ENCODE measurements at places on chromosomes 3 and 15.

DNA sequence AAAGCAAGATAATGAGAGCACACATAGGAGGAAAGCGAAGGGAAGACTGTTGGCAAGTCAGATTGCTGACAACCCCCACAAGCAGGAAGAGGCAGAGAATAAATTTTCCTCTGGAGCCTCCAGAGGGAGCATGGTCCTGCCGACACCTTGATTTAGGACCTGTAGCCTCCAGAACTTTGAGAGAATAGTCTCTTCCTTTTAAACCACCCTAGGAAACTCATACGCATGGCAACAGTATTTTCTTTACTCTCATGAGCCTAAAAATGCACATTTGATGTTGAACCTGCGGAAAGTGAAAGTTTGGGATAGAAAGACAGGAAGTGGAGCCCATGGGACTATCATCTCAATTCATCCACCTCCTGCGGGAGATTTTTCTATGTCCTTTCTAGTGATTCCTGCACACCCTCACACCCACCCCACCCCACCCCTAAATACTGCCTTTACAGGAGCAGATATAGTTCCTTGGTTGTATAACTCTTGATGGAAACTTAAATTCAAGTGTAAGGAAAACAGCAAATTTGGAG, 116.7 kb upstream of the LPP start:
- no peak for DNase-seq

- DNase-seq, result no peak
Measured at GRCh38 chr3:178381555-178381954, 154.7 kb upstream of the KCNMB2 start.

DNA sequence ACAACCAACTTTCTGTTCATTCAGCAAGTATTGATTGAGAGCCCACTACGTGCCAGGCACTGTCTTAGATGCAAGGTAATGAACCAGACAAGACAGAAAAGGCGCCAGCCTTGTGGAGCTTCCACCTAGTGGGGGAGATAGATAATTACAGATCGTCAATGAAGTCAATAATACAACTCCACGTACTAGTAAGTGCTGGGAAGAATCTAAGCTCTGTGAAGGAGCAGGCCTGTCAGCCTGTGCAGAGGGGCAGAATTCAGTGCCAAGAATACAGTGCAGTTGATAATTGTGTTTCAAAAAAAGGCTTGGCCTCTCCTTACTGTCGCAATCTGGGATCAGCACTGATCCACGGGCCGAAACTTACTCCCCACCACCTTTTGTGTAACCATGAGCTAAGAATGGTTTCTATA, 186.3 kb downstream of the FEZF2 start:
- no peak for DNase-seq

GRCh38 chr3:23294770-23295387, 91.8 kb downstream of the UBE2E2 start:
- no peak for DNase-seq

DNA sequence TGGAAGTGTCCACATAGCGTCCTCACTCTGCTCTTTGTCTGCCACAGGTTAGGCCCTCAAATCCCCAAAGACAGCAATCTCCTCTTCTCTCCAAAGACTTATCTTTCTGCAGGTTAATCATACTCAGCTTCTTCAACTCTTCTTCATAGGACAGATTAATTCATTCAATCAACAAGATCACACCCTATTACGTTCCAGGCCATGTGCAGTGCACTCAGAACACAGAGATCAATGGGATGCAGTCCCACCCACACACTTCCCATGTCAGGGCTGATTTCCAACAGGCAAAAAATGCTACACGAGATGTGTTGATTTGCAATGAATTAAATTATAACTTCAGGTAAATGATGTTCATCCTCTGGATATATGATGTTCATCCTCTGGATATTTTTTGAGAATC, 33.5 kb upstream of the ZNF639 start:
- no peak for DNase-seq

DNA sequence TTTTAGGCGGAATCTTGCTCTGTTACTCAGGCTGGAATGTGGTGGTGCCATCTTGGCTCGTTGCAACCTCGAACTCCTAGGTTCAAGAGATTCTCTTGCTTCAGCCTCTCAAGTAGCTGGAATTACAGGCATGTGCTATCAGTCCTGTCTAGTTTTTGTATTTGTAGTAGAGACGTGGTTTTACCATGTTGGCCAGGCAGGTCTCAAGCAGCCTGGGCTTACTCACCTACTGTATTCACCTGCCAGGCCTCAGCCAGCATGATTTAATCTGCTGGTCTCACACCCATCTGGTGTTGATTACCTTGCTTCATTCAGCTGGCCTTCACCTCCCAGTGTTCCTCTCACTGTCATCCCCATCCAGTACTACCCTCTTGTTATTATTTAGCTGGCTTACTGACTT, 102.0 kb downstream of the IL12A start:
- no peak for DNase-seq

DNA sequence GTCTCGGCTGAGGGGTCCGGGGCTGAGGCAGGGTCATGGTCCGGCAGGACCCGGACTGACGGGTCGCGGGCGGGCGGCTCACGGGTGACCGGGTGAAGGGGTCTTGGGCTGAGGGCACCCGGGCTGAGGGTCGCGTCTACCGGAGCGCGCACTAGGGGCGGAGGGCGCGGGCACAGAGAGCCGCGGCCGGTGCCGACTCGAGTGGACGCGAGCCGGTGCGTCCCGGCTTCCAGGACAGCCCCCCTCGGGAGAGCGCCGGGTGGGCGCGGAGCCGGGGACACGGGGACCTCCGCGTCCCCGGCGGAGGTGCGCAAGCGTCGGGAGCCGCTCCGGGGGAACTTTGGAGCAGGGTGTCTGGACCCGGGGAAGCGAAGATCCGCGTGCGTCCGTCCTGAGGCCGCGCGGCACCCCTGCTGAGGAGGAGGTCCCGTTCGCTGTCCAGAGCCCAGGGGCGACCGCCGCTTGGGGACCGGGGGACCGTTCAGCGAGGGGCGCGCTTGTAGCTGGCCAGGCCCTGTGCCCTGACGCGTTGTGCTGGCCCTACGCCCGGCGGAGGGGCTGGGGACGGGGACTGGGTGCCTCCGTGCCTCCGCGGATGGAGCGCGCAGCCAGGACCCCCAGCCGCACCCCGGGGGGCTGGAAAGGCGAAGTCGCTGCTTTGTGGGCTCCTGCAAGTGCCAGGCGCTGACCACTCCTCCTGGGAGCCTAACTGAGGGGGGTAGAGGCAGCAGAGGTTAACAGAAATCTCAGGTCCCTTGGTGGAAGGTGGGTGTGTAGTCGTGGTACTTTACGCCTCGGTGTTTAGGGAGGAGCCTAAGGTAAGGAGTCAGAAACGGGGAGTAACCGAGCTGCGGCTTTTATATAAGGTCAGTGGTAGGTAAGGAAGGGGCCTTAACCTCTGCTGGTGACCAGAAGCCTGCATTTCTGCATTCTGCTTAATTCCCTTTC, at the start of gene PPARG:
Gene PPARG (plus strand): TSS at position 889 of the 948 bp plus-strand sequence. CDS start 90,642 bp downstream, outside the sequence.
- DNase-seq, result no peak

- DNase-seq, result no peak
Measured at GRCh38 chr3:111809186-111809585, 49.9 kb upstream of the PHLDB2 start.

GRCh38 chr15:27648359-27648758, 450.8 kb downstream of the OCA2 start:
- DNase-seq, result no peak

GRCh38 chr3:15426579-15427118, 695 bp downstream of the METTL6 start:
- DNase-seq, result no peak

DNA sequence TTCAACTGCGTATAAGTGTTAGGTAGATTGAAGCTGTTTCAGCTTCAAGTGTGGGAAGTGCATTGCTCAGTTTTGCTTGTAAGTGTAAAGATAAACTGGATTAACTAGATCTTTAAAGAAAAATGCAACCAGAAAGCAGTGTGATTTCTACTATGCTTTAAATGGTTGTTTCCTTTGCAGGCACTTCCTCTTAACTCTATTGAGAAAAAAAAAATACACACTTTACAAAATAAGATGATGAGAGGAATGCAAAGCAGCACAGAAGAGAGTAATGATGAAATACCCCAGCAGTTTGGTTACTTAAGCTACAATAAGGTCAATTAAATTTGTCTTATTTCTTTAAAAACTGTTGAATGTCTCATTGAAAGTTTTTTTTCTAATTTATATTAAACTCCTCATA, 40.8 kb downstream of the DPH6 start:
- no peak for DNase-seq

DNA sequence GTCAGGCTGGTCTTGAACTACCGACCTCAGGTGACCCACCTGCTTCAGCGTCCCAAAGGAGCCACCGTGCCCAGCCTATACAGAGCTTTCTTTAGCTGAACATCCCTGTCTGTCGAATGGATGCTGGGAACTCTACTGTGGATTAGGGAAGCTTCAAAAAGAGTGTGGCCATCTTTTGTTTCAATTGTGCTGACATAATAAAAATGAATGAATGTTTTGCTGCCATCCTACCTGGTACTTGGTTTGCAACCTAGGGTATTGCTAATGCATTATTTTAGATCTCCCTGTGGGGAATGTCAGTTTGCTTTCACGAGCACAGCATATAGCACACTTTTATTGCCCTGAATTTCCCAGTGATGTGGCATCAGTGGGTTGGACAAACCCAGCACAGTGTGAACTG, 32.3 kb downstream of the CMTM6 start:
- DNase-seq, result no peak

- no peak for DNase-seq
Measured at GRCh38 chr15:98612490-98613110, 35.7 kb upstream of the IGF1R start.

DNA sequence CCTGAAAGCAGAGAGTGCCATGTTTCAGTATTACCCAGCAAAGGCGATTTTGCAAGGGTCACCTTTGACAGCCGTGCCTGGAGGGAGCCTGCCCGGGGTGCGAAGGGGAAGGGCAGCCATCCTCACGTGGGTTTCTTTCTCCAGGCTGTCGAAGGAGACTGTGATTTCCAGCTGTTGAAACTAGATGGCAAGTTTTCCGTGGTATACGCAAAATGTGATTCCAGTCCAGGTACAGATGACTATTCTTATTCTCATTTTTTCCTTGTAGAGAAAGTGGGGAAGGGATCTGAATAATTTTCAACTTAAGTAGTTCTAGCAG, 3.4 kb downstream of the AHSG start:
- DNase-seq, result no peak

- DNase-seq, result no peak
Measured at GRCh38 chr3:167166594-167167253, 213.4 kb downstream of the ZBBX start.

DNA sequence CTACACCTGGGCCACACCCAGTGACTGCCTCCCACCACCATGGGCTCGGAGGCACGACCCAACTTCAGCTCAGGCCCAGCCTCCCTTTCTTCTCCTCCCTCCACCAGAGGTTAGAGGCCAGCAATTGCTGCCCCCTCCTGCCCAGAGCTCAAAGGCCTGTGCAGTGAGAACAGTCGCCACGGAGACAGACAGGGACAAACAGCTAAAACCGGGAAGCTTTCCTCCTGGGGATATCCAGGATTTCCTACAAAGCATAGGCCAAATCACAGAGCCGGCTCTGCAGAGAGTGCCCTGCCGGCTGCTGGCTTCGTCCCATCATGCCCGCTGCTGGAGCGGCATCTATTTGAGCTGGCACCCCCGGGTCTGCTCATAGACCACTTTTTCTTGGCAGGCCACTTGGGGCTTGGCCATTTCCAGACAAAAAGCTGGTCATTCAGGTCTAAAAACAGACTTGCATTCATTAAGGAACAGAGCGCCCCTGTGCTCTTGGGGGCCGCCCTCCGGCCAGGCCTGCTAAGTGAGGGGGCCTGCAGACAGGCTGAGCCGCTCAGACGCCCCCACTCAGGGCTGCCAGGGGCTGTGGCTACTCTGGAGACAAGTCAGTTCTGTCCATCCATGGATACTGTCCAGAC, 17.5 kb downstream of the GRAMD2A start:
- DNase-seq, result no peak

DNA sequence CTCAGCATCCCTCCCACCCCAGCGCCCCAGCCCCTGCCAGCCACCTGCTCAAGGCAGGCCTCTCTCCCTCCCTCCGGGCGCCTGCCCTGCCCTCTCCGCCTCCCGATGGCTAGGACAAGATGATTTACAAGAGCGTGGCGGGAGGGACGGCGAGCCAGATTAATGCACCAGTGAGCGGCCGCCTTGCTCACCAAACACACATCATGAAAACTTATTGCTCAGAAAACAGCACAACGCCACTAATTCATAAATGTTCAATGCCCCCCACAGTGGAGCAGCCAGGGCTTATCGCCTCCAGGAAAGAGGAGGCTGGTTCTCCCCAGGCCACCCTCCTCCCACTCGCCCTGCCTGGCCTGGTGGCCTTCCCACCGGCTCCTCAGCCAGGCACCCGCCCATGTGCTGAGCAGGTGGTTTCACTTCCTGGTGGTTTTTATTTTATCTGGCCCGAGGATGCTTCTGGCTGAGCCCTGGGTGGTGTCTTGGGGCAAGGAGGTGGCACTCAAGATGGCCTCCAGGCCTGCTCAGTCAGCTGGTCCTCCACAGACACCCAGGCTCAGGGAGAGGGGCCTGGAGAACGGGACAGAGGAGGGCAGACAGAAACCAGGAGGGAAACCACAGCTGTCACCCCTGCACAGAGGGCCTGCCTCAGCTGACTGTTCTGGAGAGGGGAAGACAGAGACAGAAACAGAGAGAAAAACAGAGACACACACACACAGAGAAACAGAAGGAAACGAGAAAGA, 284.9 kb downstream of the UACA start:
- no peak for DNase-seq

DNA sequence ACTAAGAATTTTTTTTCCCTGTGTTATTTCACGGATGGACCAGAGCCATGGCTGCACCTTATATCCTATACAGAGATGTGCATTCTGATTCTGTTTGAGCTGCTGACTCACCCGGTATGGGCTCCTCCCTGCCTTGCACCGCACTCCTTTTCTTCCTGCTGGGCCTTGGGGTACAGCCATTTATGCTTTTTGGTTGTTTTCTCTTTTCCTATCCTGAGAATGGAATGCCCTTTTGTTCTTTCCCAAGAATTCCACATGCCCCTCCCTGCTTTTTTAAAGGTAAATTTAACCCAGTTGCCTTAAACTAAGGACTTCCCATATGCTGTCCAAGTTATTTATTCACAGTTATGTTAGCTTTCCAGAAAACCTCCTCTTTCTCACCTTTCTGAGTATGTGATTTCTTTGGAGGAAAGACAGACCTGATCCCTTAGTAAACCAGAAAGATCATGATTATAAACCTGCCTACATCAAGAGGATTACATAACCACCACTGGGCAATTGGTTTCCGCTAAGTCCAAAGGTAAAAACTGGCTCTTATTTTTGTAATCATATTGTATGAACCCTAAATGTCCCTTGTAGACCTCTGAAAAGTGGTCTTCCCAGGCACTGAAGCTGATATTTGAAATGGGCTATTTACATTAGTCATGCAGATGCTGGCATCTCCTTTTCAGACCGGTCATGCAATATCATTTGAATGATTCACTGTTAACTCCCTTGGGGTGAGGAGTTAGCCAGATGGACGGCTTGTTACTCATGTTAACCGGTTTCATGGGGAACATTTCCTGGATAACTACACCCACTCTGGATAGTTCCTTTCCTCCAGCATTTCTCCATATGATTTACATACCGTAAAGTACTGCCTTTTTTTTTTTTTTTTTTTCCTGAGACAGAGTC, 45.5 kb downstream of the TMOD3 start:
- no peak for DNase-seq

- no peak for DNase-seq
Measured at GRCh38 chr3:142664819-142665218, 59.0 kb upstream of the TRPC1 start.

GRCh38 chr3:69819282-69819681, 80.0 kb downstream of the MITF start:
- no peak for DNase-seq
